Smooth muscle cell of the pulmonary artery (primary cell): ENCODE measurements at places on chromosomes 7 and 10. TPM values are rescaled to one million over a fixed set of nuclear protein-coding genes. Genes with fewer than 3 reads are reported as not detected.

SPDYE9 gene
- total RNA-seq: not detected in 2 replicates

TUBAL3 gene
- total RNA-seq: not detected in 2 replicates

PLA2G12B gene
- total RNA-seq: not detected in 2 replicates

KCP gene
- total RNA-seq: 0.69 and 0.78 TPM in 2 replicates

MYH16 gene
- not detected in 2 replicates for total RNA-seq

FKBP6 gene
- not detected in 2 replicates for total RNA-seq

TRA2A gene
- 22.9 and 24.2 TPM in 2 replicates for total RNA-seq

AGAP9 gene
- 2.2 and 4.0 TPM in 2 replicates for total RNA-seq

PNLIP gene
- not detected in 2 replicates for total RNA-seq

MDFIC gene
- total RNA-seq: 30.8 and 38.2 TPM in 2 replicates

GJD4 gene
- 0.10 TPM in 1 of 2 replicates, not detected in the other for total RNA-seq

HOGA1 gene
- 0.43 and 1.4 TPM in 2 replicates for total RNA-seq

EN2 gene
- not detected in 2 replicates for total RNA-seq

ADAP1 gene
- 4.4 and 4.8 TPM in 2 replicates for total RNA-seq

MCM10 gene
- 2.0 and 2.5 TPM in 2 replicates for total RNA-seq

DEPP1 gene
- 88.6 and 142 TPM in 2 replicates for total RNA-seq

AQP1 gene
- 71.5 and 335 TPM in 2 replicates for total RNA-seq

OPN4 gene
- not detected in 2 replicates for total RNA-seq

PHYH gene
- 13.9 and 21.5 TPM in 2 replicates for total RNA-seq

NRBF2 gene
- 24.8 and 28.7 TPM in 2 replicates for total RNA-seq

LHFPL3 gene
- total RNA-seq: not detected in 2 replicates

AVPI1 gene
- 18.1 and 19.8 TPM in 2 replicates for total RNA-seq

HILPDA gene
- total RNA-seq: 71.2 and 80.5 TPM in 2 replicates

AMZ1 gene
- 0.50 and 1.2 TPM in 2 replicates for total RNA-seq

CPEB3 gene
- 1.1 and 1.3 TPM in 2 replicates for total RNA-seq

STAMBPL1 gene
- total RNA-seq: 7.6 and 48.9 TPM in 2 replicates

COL13A1 gene
- 5.0 and 38.9 TPM in 2 replicates for total RNA-seq

PRLHR gene
- not detected in 2 replicates for total RNA-seq

ZNF727 gene
- total RNA-seq: 0.07 and 0.10 TPM in 2 replicates

LRRD1 gene
- 0.07 and 0.17 TPM in 2 replicates for total RNA-seq

STEAP1B gene
- total RNA-seq: 13.3 and 23.4 TPM in 2 replicates

CDC123 gene
- total RNA-seq: 125 TPM in 2 replicates

OR2F2 gene
- not detected in 2 replicates for total RNA-seq
